Cardiac septum (tissue), 1 donor: ENCODE measurements at places on chromosomes 3 and 15.
A peak's percentile ranks its signal among the peaks of the same experiment; 100 is the strongest.

DNA sequence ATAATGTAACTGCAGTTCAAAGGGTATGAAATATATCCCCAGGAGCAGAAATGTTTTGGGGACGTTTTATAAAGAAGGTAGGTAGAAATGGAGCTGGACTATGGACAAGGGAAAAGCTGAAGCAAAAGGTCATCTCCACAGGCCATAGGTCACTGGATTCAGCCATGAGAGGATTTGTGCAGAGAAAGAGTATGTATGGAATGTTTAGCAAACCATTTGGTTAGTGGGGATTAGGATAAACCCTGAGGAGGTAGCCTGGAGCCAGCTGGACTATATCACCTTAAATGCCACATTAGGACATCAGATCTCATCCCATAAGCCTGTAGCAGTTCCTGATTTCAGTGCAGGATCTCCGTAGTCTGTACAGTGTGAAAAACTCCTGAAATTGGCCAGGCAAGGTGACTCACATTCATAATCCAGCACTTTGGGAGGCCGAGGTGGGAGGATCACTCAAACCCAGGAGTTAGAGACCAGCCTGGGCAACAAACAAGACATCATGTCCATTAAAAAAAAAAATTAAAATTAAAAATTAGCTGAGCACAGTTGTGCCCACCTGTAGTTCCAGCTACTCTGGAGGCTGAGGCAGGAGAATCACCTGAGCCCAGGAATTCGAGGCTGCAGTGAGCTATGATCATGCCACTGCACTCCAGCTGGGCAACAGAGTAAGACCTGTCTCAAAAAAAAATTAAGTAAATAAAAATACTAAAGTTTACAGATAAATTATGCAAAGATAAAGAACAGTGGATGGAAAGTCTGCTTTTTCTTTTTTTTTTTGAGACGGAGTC, 4.7 kb downstream of the IP6K1 start:
- peak; percentile 53 for DNase-seq

GRCh38 chr3:170057550-170057949, 19.8 kb downstream of the GPR160 start:
- DNase-seq, result no peak

- no peak for DNase-seq
These were observed 223.4 kb downstream of the NR2F2 start for GRCh38 chr15:96553931-96554330.

- peak; percentile 82 for DNase-seq
These were observed 13.7 kb downstream of the USP13 start for GRCh38 chr3:179666436-179667035.

GRCh38 chr3:185900228-185900627, 37.6 kb downstream of the TRA2B start:
- DNase-seq, result no peak

DNA sequence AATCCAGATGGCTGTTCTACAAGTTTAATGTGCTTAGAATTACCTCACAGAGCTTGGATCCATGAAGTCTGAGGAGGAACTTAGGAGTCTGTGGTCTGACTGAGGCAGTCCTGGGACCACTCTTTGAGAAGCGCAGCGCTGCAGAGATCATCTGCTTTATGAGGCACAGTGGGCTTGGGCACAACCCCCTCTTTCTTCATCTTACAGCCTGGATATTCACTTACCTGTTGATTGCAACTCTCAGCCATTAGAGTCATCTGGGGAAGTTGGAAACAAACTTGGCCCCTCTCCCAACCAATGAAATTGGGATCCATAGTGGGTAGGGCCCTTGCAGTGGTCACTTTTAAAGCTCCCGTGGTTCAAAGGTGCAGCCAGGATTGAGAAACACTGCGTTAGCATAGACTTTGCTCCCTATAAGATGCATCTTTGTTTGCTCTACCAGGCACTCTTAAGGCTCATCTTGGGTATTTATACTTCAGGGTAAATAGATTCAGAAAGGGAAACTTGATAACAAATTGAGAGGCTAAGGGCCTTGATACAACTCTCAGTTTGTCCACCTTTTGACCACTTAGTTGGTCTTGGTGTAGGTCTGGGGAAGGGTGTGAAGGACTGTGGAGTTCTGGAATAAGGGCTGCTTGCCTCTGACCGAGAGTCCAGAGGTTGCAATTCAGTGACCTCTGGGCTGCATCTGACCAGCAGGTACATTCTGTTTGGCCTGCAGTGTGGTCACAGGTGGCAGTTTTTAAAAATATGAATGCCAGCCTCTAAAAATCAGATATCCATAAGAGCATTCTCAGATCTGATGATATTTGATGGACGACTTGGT, 22.8 kb downstream of the FEM1B start:
- DNase-seq, result no peak

GRCh38 chr3:145939431-145939830, 221.6 kb downstream of the PLOD2 start:
- DNase-seq, result no peak
